ENCODE measurements at places on chromosomes 13 and 19. TPM values are rescaled to one million over a fixed set of nuclear protein-coding genes. Genes with fewer than 3 reads are reported as not detected.

HSPB6 gene
- total RNA-seq, result not detected

- no peak for DNase-seq
These were observed 5.7 kb upstream of the OR7G3 start for GRCh38 chr19:9132422-9132821.

DNA sequence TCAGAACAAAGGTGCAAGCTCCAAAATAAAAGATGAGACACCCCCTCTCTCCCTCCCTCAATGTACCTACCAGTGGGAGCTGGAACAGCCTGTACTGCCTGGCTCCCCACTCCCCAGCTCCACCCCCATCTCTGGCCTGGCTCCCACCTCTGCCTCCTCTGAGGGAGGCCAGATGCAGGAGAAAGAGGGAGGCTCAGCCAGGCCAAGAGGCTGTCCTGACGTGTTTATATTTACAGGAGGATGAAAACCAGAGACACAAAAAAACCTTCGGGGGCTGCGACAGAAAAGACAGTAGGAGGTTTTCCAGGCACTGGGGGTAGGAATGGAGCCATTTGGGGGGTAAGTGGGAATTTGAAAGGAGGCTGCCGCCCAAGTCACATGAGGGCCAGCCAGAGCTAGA lies 19.7 kb downstream of the ARHGEF18 start:
- no peak for DNase-seq

- no peak for DNase-seq
These were observed 871.4 kb upstream of the GPC6 start for GRCh38 chr13:92355213-92355612.

ADGRE2 gene
- 0.44 TPM for total RNA-seq

RAB20 gene
- total RNA-seq, result 0.84 TPM

ZNF667 gene
- total RNA-seq, result 0.35 TPM

GRCh38 chr19:46944918-46945628 lies 74.6 kb upstream of the NPAS1 start:
- DNase-seq, result no peak

TRPM4 gene
- total RNA-seq, result not detected

DNA sequence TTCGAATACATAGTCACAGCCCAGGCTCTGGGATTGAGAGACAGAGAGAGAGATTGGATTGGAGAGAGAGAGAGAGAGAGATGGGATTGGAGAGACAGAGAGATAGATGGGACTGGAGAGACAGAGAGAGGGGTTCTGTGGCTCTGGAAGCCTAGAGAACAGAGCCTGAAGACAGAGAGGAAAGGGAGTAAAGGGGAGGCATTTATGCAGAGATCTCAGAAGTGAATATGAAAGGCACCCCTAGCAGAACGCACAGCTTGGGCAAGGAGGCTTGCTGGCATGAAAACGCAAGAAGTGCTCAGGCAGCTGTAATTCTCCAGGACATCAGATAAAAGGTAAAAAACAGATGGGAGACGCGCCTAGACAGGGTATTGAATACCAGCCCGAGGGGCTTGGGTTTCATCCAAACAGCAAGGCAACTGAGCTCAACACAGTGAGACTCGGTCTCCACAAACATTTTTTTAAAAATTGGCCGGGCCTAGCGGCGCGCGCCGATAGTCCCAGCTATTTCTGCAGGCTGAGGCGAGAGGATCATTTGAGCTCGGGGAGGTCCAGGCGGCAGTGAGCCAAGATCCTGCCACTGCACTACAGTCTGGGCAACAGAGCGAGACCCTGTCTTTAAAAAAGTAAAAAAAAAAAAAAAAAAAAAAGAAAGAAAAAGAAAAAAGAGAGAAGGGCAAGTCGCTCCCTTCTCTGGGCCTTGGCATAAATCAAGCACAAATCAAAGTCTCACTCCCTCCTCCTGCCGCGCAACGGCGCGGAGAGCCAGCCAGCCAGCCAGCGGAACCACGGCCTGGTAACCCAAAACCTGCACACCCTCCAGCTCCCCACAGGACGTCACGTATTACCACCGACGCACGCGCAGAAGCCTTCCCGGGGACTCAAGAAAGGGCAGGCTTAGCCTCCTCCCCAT lies 774 bp upstream of the PPP2R1A start:
- DNase-seq, result no peak

- no peak for DNase-seq
These were observed 240.4 kb downstream of the KCNRG start for GRCh38 chr13:50255639-50256038.

- DNase-seq, result no peak
These were observed 365.1 kb downstream of the DNAJC15 start for GRCh38 chr13:43388282-43389034.

DNA sequence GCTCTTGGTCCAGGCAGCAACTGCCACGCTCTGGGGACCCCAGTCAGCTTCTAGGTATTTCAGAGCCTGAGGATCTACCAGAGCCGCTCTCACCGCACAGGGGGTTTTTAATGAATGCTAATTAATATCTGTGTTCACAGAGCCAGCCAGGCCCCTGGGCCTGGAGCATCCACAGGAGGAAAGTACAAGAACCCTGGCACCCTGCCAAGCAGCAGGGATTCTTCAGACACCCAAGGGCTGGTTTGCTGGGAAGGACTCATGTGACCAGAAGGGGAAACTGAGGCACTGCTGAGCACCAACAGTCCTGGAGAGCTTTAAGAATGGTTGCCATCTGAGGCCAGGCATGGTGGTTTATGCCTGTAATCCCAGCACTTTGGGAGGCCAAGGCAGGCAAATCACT lies 38.0 kb upstream of the ADGRE5 start:
- DNase-seq, result no peak

CILP2 gene
- 0.07 TPM for total RNA-seq

DNA sequence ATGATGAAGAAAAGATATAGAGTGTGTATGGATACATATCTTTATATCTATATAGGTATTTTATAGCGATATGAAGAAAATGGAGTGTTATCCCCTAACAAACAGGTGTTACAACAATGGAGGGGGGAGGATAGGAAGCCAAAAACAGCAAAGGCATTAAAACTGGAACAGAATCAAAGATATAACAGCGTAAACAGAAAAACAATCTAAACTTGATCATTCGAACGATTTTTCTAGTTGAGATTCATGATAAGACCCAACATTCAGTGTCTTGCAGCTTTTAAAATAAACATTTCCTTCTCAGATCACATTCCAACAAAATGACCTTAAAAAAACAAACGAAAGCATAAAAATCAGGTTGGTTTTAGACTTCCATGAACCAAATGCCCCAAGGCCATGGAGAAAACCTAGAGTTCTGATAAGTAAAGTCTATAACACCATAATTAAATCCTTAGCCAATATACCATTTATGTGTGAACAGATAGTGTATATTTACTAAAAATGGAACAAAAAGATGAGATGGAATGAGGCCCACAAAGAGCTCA lies 55.7 kb downstream of the CAB39L start:
- no peak for DNase-seq

- DNase-seq, result no peak
These were observed 6.6 kb upstream of the AKAP8L start for GRCh38 chr19:15425321-15425950.

TUBGCP3 gene
- 45.8 TPM for total RNA-seq

DNA sequence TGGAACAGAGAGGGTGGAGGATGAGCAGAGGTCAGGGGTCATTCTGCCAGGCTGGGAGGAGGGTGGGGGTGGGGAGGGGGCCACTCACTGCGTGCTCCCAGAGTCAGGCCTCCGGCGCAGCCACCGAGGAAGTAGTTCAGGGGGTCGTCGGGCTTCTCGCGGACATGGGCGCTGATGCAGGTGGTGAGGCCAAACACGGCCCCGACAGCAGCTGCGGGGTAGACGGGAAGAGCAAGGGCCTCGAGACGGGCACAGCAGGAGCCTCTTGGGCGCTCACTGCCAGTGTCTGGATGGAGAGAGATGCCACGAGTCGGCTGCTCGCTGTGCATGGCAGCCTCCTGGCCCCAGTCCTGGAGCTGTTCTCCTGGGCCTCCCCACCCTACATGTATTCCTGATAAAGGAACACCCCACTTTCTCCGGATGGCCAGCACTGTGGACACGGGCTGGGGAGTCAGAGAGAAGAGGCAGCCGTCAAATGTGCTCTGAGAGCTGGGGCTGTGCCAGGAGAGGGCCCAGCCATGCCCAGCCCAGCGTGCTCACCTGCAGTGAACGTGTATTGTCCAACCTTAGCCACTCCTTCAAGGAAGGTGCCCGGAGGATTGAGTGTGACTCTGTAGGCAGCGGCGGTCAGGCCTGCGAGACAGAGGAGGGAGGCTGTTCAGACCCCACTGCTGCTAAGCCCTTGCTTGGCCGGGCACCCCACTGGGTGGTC lies 7.1 kb downstream of the NDUFA11 start:
- DNase-seq, result no peak

DNA sequence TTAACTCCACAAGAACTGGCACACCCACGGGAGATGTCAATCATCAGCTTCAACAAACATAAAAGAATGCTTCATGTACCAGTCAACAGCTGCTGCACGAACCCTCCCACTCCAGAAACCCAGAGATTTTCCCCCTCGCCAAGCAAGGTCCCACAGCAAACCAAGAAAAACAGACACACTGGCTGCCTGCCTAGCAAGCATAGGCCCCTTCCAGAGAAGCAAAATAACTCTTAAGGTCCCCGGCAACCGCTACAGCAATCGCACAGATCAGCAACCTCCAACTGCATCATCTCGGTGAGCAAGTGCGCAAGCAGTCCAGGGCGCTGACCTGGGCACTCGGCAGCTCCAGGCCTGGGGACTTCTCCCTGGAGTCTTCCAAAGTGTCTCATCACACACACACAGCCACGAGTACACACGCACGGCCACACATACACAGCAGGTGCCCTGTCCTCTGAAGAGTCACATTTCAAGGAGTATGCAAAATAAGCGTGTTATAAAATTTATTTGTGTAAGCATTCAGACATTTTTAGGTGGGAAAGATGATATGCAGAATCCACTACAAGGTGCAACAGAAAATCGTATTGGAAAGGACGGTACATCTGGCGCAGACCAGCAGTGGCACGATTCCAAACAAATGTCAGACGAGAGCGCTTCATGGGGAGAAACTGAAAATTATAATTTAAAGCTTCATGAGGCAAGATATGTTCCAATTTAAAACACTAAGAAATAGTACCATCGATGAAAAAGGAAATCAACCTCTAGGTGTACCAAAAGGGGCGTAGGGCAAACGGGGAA lies 125.0 kb downstream of the STK24 start:
- no peak for DNase-seq

- DNase-seq, result no peak
These were observed 43.0 kb downstream of the CARS2 start for GRCh38 chr13:110662777-110663443.

NOTCH3 gene
- not detected for total RNA-seq

GARIN5A gene
- 0.97 TPM for total RNA-seq

PSG7 gene
- total RNA-seq, result not detected

DNA sequence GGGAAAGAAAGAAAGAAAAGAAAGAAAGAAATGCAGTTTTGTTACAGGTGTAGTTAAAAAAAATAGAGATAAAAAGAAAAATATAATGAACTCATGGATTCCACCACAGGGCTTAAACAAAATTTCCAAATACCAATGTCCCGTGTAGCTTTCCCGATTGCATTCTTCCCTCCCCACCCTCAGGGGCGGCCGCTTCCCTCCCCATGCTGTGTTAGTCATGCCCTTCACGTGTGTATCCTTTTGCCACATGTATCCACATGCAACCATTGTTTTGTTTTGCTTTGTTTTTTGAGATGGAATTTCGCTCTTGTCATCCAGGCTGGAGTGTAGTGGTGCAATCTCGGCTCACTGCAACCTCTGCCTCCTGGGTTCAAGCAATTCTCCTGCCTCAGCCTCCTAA lies 3.6 kb upstream of the KMT5C start:
- DNase-seq, result no peak

DNA sequence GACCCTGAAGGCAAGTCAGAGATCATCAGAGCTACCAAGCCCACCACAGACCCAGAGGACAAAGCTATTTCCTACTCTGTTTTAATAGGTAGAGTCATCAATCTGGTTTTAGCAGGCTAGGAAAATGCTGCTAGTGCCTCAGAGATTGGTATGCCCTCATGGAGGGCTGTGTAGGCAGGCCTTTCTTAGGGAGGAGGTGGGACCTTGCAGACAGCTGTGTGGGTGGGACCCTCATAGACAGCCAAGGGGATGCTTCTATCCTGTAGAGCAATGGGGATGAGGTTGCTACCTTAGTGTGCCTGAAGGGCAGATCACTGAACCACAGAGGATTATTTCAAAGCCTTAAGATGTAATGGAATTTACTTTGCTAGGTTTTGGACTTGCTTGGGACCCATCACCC lies 534.9 kb upstream of the KLF12 start:
- no peak for DNase-seq

GRCh38 chr19:17312189-17313113 lies 3.1 kb downstream of the DDA1 start:
- DNase-seq, result no peak

DNA sequence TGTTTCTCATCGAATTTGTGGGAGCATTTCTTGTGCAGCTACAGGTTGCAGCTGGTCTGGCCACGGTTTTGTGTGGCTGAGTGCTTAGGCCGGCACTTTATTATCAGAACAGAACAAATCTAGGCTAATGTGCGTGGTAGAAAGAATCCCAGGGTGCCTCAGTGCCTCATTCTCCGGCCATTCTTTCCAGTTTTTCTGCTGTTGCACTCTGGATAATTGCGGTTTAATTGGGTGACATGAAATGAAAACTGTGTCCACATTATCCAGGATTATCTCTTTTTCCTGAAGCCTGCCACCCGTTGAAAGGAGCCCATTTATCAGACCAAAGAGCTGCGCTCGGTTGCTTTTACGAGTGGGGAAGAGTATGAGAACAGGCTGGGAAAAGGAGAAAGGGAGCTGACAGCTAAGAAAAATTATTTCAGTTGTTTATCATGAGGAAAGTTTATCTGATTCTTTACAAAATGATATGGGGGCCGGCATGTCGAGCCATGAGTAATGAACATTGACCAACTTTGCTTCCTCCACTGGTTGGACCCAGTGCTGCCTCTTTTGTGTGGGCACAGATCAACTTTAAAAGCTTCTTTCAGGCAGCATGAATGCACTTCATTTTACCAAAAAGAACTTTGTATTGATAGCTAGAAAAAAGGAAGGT lies 117.0 kb upstream of the SOX21 start:
- no peak for DNase-seq

DNA sequence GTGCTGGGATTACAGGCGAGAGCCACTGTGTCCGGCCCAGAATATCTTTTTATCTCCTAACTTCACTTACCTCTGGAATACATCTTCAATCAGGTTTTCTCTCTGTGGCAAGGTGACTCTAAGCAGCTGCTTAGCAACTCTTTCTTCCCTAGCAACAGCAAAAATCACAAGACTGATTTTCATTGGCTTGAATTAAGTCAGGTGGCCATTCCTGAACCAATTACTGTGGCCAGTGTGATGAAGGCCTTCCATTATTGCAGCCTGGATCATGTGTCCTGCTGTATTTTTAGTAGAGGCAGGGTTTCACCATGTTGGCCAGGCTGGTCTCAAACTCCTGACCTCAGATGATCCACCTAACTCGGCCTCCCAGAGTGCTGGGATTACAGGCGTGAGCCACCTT lies 9.0 kb upstream of the LTBP4 start:
- DNase-seq, result no peak

- no peak for DNase-seq
These were observed 3.0 kb downstream of the HSPB6 start for GRCh38 chr19:35753634-35754369.

DNA sequence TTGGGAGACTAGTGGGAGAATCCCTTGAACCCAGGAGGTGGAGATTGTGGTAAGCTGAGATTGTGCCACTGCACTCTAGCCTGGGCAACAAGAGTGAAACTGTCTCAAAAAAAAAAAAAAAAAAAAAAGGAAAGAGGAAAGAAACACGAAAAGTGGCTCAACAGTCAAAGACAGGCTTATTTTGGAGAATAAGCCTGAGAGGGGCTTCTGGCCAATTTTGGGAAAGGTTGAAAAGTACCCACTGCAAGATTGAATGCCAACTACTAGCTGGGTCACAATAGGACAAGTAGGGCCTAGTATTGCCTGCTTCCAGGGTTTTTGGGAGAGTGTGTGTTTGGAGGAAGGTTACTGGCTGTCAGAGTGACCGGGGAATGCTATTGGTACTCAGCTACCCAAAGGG lies 17.2 kb downstream of the FBXO17 start:
- no peak for DNase-seq
